ENCODE measurements at places on chromosomes 6 and 20. TPM values are rescaled to one million over a fixed set of nuclear protein-coding genes. Genes with fewer than 3 reads are reported as not detected.

DNAH8 gene
- total RNA-seq: not detected

HMGCLL1 gene
- total RNA-seq: 1.2 TPM

TUBB gene
- total RNA-seq: 171 TPM

PPP1R3G gene
- total RNA-seq: not detected

GRCh38 chr6:168496997-168497331 is 56.0 kb downstream of the SMOC2 start:
- no peaks in the 10 kb centered on the region for H3K36me3 ChIP-seq
- H3K4me3 ChIP-seq: no peak overlapping the region
- no peaks in the 10 kb centered on the region for H3K27me3 ChIP-seq
- no peak overlapping the region for H3K27ac ChIP-seq
- no peaks in the 10 kb centered on the region for H3K4me1 ChIP-seq
- no peak for DNase-seq

GRCh38 chr6:57262901-57263694 is 41.0 kb upstream of the RAB23 start:
- no peak overlapping the region for H3K27ac ChIP-seq
- DNase-seq: no peak
- no peaks in the 10 kb centered on the region for H3K4me1 ChIP-seq

- no peaks in the 10 kb centered on the region for H3K4me1 ChIP-seq
- H3K27ac ChIP-seq: no peak overlapping the region
- no peak for DNase-seq
- H3K27me3 ChIP-seq: no peaks in the 10 kb centered on the region
- H3K36me3 ChIP-seq: no peaks in the 10 kb centered on the region
Measured at GRCh38 chr20:13654463-13655023, 15.8 kb upstream of the TASP1 start.

DNA sequence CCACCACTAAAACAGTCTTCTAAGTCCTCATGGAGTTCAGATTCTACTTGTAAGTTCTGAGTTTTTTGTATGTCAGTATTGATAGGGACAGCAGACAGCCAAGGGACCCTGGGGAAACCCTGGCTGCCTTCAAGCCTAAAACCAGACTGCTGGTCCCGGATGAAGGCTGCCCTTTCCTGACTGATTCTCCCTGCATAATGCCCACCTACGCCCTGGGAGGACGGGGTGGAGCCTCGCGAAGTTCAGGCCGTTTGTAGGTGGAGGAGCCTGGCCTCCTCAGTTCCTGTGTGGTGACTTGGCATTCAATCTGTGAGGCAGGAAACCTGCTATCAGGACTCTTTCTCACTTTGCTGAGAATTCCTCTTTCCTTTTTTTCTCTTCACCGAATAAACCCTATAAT is 120.3 kb upstream of the LGSN start:
- no peaks in the 10 kb centered on the region for H3K27me3 ChIP-seq
- DNase-seq: no peak
- H3K27ac ChIP-seq: no peak overlapping the region
- H3K4me1 ChIP-seq: no peaks in the 10 kb centered on the region

DNA sequence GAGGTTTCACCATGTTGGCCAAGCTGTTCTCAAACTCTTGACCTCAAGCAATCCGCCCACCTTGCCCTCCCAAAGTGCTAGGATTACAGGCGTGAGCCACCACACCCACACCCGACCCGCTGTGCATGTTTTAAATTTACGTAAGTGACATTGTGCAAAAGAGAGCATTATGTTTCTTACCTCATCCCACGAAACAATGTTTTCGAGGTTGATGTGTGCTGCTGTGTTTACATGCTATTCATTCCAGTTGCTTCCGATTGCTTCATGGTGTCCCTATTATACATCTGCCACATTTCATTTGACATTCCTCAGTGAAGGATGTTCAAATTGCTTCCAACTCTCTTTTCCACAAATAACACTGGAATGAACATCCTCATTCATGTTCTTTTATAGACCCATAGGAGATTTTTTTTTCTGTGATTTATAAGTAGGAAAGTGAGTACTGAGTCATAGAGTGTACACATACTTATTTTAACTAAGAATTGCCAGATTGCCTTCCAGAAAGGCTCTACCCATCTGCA is 403.9 kb upstream of the JARID2 start:
- no peaks in the 10 kb centered on the region for H3K27me3 ChIP-seq
- H3K4me3 ChIP-seq: no peak overlapping the region
- H3K27ac ChIP-seq: no peak overlapping the region
- DNase-seq: no peak

DNA sequence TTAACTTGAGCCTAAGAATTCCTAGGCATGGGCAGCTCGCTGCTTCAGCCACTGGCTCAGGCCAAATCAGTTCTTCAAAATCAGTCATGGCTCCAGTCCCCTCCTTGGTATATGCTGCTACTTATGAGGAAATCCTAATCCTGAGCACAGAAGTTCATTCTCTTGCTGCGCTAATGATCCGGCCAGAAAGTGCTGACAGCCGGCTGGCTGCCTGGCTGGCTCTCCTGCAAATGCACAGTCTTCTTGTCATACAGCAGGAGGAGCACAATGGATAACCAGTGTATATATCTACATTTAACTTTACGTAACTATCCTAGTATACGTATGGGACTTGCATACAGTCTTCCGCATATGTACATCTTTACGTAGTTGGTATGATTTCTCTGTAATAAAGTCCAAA is 500.8 kb downstream of the PRKN start:
- no peak overlapping the region for H3K27ac ChIP-seq
- no peaks in the 10 kb centered on the region for H3K4me1 ChIP-seq
- H3K4me3 ChIP-seq: no peak overlapping the region

- H3K27ac ChIP-seq: no peak overlapping the region
- no peaks in the 10 kb centered on the region for H3K27me3 ChIP-seq
- H3K36me3 ChIP-seq: no peaks in the 10 kb centered on the region
- H3K4me1 ChIP-seq: no peaks in the 10 kb centered on the region
- no peak overlapping the region for H3K4me3 ChIP-seq
- DNase-seq: no peak
Measured at GRCh38 chr6:150627585-150628025, 27.9 kb downstream of the PLEKHG1 start.

- no peaks in the 10 kb centered on the region for H3K27me3 ChIP-seq
Measured at GRCh38 chr20:50746138-50746940, 15.0 kb downstream of the PARD6B start.

GRCh38 chr6:139165324-139165723 is 30.4 kb downstream of the HECA start:
- H3K27me3 ChIP-seq: no peaks in the 10 kb centered on the region
- H3K36me3 ChIP-seq: peaks cover 12% of the 10 kb centered on the region
- no peak overlapping the region for H3K4me3 ChIP-seq
- DNase-seq: no peak

DNA sequence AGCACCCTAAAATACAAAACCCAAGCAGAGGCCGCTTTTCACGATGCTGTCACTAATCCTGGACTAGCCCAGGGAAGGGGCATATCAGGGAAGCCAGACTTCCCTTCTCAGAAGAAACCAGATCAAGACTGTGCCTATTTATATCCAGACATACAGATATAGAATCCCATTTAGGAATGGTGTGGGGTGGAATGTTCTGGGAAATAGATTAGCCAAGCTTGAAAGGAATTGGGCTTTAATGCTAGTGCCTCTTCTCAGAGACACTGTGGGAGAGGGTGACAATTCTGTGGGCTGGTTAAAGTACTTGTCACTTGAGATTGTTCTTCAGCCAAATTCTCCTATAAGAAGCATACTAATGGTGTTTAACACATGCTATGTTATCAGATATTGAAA is 45.5 kb downstream of the SNAP25 start:
- no peak overlapping the region for H3K4me3 ChIP-seq
- no peak for DNase-seq
- no peaks in the 10 kb centered on the region for H3K4me1 ChIP-seq
- H3K27me3 ChIP-seq: no peaks in the 10 kb centered on the region

GRCh38 chr6:22145823-22146677 is 150.8 kb downstream of the PRL start:
- no peak for DNase-seq
- no peak overlapping the region for H3K4me3 ChIP-seq
- H3K27ac ChIP-seq: no peak overlapping the region
- H3K36me3 ChIP-seq: no peaks in the 10 kb centered on the region
- no peaks in the 10 kb centered on the region for H3K27me3 ChIP-seq
- H3K4me1 ChIP-seq: peaks cover 6% of the 10 kb centered on the region

GRCh38 chr20:58677079-58677604 is 15.5 kb upstream of the NPEPL1 start:
- DNase-seq: no peak
- no peaks in the 10 kb centered on the region for H3K4me1 ChIP-seq
- H3K4me3 ChIP-seq: no peak overlapping the region
- H3K27ac ChIP-seq: no peak overlapping the region
- no peaks in the 10 kb centered on the region for H3K27me3 ChIP-seq

- no peak for DNase-seq
- H3K4me3 ChIP-seq: no peak overlapping the region
Measured at GRCh38 chr20:33796907-33797544, 14.1 kb upstream of the CHMP4B start.

Data from pancreas (tissue), 10 donors.